ENCODE measurements at places on chromosomes 16 and 17.

DNA sequence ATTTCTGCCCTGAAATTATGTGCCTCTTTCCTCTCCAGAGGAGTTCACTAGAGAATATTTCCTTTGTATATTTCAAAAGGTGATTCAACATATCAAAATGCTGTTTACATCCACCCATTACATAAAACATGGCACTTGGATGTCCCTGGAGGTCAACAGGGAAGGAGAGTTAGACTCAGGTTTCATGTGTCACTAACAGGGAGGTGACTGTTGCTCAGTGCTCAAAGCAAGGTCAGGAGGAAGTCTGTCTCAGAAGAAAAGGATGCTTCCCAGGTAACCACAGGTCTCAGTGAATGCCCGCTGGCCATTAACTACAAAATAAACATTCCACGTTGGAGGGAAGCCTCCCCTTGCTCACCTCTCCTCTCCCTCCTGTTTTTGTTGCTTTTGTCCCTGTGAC is 198.6 kb downstream of the AXIN2 start:
- DNase-seq = no peak

DNA sequence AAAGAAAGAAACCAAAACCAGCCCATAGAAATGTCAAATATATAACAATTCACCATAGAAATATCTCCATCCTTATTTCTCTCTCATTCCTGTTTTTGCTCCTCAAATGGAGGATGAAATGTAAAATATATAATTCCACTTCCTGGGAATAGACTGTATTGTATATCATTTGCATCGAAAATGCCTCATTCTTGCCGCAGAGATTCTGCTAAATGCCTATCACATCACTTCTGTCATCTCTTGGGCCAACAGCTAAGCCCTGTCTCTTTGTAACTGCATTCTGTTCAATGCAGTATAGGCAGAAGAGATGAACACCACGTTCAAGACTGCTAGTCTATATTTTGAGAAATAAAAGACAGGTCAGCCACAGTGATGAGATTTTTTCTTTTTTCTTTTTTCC is 956.3 kb upstream of the SOX9 start:
- no peak for DNase-seq

DNA sequence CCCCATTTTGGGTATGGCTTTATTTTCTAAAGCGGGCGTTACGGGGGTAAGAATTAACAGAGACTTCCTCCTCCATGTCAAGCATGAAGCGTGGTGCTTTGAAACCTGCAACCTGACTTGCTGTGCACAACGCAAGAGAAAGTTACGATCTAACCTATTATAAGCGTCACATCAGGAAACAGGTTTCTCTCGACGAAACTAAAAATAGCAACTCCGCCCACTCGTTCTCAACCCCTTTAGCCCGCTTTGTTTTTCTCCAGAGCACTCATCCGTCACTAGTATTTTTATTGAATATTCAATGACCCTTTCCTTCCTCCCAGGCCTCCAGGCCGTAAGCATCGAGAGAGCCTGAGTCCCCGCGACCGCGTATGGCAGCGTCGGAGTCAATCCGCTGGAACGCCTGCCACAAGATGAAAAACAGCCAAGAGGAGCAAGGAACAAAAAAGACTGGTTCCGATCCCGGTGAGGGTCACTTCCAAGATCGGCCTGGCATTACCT is 555 bp downstream of the NUP88 start:
- DNase-seq = no peak

- DNase-seq = no peak
Measured at GRCh38 chr17:10196941-10197340, 1.5 kb downstream of the GAS7 start.

- DNase-seq = no peak
Measured at GRCh38 chr17:3502466-3502865, 26.7 kb downstream of the ASPA start.

DNA sequence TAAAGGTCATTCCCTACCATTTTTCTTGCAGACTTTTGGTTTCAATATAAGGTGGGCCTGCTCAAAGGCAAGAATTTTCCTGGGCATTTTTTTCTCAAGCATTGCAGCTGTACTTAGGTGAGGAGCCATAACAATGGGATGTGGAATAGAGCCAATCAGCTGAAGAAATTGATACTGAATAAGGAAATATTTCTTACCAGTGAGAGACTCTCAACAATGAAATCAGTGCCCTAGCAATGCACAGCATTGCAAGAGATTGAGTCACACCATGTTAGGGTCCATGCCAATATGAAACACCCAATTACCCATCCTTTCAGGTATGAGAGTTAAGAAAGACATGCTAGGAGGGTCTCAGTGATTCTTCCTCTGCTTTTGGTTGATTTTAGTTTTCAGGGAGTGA is 237.6 kb downstream of the SOX9 start:
- DNase-seq = no peak

DNA sequence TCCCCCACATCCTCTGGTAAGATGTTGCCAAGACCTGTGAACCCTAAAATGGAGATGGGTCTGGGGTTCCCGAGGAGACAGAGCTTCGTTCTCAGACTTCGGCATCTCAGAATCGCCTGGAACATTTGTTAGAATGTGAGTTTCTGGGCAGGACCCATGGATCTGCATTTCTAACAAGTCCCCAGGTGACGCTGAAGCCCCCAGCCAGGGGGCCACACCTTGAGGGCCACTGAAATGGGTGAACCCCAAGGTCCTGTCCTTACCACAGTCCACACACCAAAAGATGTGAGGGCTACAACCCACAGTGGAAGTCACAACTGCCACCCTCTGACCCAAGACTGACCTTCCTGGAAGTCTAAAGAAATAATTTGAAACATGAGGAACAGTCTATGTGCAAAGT is 14.0 kb downstream of the MPP3 start:
- no peak for DNase-seq

DNA sequence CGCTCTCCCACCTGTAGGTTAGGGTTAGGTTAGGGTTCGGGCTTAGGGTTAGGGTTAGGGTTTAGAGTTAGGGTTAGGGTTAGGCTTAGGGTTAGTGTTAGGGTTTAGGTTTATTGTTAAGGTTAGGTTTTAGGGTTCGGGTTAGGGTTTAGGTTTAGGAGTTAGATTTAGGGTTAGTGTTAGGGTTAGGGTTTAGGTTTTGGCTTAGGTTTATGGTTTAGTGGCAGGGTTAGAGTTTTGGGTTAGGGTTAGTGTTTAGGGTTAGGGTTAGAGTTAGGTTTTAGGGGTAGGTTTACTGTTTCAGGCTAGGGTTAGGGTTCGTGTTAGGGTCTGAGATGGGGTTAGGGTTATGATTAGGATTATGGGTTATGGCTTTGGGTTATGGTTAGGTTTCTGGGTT is 31.6 kb upstream of the ZCCHC14 start:
- no peak for DNase-seq

- no peak for DNase-seq
Measured at GRCh38 chr16:27245276-27246172, 23.0 kb downstream of the NSMCE1 start.

GRCh38 chr17:43532581-43532980 is 13.6 kb downstream of the ETV4 start:
- DNase-seq = no peak

DNA sequence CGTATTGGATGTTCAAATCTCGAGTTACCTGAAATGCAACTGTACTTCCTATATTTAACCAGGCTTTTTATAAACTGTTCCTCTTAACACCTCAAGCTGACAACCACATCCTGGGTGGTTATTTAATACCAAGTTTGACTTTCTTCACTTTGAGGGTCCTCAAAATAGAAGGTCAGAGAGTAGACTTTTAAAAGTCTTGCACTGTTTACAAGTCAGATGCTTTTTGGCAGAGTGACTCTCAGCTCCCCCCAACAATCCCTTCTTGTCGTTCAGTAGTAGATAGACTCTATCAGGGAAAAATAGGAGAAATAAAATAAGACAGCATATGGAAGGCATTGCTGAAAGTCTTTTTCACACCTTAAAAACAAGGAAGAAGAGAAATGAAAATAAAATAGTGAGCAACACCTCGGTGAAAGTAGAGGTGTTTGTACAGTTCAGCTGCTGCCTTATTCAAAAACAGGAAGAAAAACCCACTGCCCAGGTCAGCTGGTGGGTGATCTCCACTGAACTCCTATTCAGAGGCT is 650.4 kb downstream of the WWOX start:
- no peak for DNase-seq

- no peak for DNase-seq
Measured at GRCh38 chr17:5800646-5801045, 216.3 kb upstream of the NLRP1 start.

GRCh38 chr17:79666111-79666510 is 55.3 kb upstream of the RBFOX3 start:
- DNase-seq = no peak

- DNase-seq = no peak
Measured at GRCh38 chr16:20355114-20355782, 2.7 kb upstream of the UMOD start.

- no peak for DNase-seq
Measured at GRCh38 chr17:17810084-17810894, 26.5 kb downstream of the SREBF1 start.

DNA sequence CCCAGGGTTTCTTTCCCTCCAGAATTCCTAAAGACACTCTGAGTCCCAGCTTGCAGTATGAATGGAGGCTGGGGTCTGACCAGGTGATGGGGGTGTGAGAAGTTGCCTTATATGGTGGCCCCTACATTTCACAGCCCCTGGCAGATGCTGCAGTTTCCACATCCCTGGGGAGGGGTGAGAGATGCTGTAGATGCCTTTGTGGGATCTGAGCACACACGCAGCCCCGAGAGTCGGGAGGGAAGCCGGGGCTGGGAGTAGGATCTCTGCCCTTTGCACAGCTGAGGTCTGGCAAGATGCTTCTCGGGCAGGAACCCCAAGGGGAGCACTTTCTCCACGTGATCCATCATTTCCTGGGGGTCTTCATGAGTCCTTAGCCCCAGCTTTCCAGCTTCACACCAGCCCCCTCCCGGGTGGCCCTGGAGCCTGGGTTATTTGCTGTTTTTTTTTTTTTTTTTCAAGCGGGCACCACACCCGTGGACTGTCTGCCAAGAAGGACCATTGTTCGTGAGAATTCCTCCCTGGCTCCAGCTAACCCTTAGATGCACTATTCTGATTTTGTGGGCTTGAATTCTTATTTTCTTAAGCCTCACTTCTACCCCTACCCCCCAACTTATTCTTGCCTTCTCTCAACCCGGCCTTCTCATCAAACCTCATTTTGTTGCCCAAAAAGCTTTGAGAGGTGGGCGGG is 50.6 kb downstream of the NTN1 start:
- no peak for DNase-seq

DNA sequence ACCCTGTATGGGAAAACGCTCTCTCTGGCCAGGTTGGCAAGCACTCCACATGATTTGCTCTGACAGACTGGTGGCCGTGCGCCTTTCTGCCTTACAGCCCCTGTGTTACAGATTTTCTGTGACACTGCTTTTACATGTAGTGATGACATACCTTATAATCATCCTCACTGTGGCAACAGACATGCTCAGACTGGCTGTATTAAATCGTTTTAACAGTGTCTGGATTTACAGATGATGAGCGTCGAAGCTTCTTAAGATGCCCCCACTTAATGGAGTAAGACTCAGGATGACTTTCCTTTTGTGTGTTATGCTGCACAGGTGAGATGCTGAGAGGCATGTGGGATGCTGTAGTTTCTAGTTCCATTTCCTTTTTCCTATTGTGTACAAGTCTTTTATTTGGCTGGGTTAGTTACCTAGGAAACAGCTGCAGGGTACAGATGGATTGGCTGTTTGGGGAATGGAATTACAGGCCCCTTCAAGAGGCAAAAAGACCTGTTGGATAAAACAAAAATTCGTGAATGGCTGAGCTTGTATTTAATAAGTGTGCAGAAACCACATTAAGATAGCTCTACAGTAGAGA is 20.9 kb upstream of the VWA3A start:
- no peak for DNase-seq

GRCh38 chr17:65366102-65366844 is 195.2 kb downstream of the AXIN2 start:
- no peak for DNase-seq

DNA sequence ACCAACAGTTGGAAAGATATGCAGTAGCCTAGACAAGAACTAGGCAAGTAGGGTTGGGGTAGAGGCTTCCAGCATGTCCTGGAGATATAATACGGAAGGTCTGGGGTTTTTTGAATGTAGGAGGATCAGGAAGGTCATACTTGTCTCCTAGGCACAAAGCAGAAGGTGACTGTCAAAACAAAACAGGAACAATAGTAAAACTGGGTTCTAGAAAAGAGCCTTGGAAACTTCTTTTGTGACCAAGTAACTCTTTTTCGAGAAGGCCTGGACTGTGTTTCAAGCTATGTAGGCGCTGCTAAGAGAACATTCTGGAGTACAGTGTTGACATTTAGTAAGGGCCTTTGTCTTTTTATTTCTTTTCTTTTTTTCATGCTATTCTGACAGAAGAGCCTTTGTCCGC is 26.9 kb upstream of the TENT4B start:
- DNase-seq = no peak

DNA sequence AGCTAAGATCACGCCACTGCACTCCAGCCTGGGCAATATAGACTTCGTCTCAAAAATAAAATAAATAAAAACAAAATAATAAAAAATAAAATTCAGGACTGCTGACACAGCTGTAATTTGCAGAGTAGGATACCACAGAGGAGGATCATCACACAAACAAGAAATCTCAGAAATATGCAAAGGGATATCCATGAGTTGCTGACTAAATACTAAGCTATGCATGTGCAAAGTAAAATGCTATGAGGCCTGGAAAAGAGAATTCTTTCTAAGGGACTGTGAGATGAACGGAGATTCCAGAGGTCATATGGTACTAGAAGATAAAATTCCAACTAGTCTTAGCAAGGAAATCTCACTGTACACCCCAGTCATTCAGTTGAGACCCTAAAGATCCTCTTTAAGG is 74.8 kb downstream of the SLC39A11 start:
- DNase-seq = no peak

DNA sequence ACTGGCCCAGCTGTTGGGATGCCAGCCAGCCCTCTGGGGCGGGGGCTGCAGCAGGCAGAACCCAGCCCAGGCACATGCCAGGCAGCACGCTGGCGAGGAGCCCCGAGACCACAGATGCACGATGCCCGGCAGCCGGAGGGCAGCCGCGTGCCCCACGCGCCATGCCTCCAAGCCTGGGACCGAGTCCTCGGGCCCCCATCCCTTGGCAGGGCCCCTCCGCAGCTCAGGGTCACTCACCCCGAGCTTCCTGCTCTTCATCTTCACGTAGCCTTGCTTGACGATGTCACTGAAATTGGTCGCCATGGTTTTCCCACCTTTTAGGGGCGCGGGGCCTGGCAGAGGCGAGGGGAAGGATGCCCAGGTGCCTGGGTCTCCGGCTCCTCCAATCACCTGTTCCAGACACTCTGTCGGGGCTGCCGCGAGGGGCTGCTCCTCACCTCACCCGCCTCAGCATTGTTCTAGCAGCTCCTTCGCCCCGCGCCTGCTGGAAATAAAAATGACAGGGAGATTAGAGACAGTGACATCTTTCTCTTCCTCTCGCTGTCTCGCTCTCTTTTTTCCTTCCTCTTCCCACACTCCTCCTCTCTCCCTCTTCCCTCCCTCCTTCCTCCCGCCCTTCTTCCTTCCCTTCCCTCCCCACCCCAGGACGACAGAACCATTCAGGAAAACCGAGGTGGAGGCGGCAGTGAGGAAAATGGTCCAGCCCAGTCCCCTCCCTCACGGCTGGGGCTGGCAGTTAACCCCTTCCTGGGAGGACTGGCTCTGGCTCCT is 6.9 kb downstream of the DOK4 start:
- DNase-seq = no peak

Data from AML-193 (cell line).